ENCODE measurements at places on chromosomes 4 and X. TPM values are rescaled to one million over a fixed set of nuclear protein-coding genes. Genes with fewer than 3 reads are reported as not detected.

The EREG gene
- total RNA-seq: not detected

The PCDH7 gene
- not detected for total RNA-seq

The DNAJB14 gene
- total RNA-seq: 76.7 TPM

The ADH1B gene
- total RNA-seq: not detected

The SAGE1 gene
- not detected for total RNA-seq

The ASB9 gene
- not detected for total RNA-seq

The FAT1 gene
- not detected for total RNA-seq

The ELF4 gene
- 31.3 TPM for total RNA-seq

The APELA gene
- not detected for total RNA-seq

- H3K36me3 ChIP-seq: no peaks in the 10 kb centered on the region
- H3K4me3 ChIP-seq: no peak overlapping the region
- H3K27ac ChIP-seq: no peak overlapping the region
- H3K4me1 ChIP-seq: no peaks in the 10 kb centered on the region
- no peaks in the 10 kb centered on the region for H3K27me3 ChIP-seq
These were observed 47.0 kb upstream of the FAT1 start for GRCh38 chr4:186770481-186771175.

GRCh38 chrX:42143866-42144592 lies 220.7 kb upstream of the CASK start:
- H3K27me3 ChIP-seq: no peaks in the 10 kb centered on the region
- no peak overlapping the region for H3K27ac ChIP-seq
- no peak for DNase-seq
- H3K4me1 ChIP-seq: no peaks in the 10 kb centered on the region
- no peaks in the 10 kb centered on the region for H3K36me3 ChIP-seq
- H3K4me3 ChIP-seq: no peak overlapping the region

DNA sequence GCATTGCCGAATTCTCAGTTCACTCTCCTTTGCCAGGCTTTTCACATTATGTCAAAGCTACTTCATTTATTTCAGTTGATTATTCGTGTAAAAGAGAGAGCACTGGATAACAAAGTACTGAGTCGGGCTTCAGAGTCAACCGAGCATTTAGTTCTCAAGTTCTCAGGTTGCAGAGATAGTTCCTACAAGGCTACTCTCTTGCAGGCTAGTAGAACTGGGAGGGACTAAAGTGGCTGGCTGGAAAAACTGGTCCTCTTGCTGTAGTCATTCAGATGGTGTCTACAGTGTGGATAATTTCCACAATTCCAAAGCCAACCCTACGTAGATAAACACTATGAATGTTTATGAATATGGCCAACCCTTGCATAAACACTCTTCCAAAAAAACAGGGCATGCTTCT lies 4.6 kb upstream of the CCNG2 start:
- DNase-seq: no peak
- no peaks in the 10 kb centered on the region for H3K27me3 ChIP-seq
- H3K27ac ChIP-seq: no peak overlapping the region
- no peak overlapping the region for H3K4me3 ChIP-seq
- no peaks in the 10 kb centered on the region for H3K36me3 ChIP-seq

DNA sequence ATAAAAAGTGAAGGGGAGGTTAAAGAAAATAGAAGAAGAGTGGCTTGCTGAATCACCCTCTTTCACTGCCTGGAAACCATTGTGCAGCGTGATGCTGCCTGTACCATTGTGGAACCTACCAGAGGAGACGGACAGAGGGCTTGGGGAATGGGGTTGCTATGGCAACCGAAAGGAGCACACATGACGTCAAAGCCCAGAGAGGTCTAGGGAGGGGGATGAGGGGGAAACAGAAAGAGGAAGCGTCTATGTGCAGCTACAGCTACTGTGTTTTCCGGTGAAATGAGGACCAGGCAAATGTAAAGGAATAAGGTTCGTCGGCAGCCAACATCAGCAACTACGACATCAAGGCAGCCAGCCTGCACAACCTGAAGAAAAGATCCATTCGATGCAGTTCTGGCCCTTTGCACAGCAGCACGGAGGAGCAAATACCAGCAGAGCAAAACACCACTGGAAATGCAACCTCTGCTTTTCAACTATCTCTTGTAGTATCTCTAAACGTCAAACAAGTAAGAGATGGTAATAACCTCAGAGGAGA lies at the start of gene MAPK10:
TSS of gene MAPK10 (minus strand) at position 110 of the 535 bp plus-strand sequence.
- H3K27ac ChIP-seq: no peak within 1 kb of the TSS
- peak; percentile 52 for DNase-seq
- no peaks in the 10 kb centered on the region for H3K36me3 ChIP-seq

DNA sequence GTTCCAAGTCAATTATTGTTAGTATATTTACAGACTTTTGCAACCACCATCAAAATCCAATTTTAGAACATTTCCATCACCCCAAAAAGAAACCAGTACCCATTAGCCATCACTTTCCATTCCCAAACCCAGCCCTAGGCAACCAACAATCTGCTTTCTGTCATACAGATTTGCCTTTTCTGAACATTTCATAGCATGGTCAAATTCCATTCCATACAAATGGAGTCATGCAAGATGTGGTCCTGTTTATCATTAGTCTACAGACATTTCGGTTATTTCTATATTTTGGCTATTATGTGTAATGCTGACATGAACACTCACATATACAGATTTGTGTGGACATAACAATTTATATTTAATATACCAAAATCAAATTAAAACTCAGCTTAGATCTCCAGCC lies 508.7 kb downstream of the ZNF674 start:
- H3K27me3 ChIP-seq: no peaks in the 10 kb centered on the region
- H3K27ac ChIP-seq: no peak overlapping the region
- H3K4me3 ChIP-seq: no peak overlapping the region
- DNase-seq: no peak

GRCh38 chr4:41080976-41081375 lies 133.4 kb downstream of the APBB2 start:
- H3K36me3 ChIP-seq: no peaks in the 10 kb centered on the region
- no peaks in the 10 kb centered on the region for H3K4me1 ChIP-seq
- no peak for DNase-seq
- no peaks in the 10 kb centered on the region for H3K27me3 ChIP-seq
- H3K4me3 ChIP-seq: no peak overlapping the region

DNA sequence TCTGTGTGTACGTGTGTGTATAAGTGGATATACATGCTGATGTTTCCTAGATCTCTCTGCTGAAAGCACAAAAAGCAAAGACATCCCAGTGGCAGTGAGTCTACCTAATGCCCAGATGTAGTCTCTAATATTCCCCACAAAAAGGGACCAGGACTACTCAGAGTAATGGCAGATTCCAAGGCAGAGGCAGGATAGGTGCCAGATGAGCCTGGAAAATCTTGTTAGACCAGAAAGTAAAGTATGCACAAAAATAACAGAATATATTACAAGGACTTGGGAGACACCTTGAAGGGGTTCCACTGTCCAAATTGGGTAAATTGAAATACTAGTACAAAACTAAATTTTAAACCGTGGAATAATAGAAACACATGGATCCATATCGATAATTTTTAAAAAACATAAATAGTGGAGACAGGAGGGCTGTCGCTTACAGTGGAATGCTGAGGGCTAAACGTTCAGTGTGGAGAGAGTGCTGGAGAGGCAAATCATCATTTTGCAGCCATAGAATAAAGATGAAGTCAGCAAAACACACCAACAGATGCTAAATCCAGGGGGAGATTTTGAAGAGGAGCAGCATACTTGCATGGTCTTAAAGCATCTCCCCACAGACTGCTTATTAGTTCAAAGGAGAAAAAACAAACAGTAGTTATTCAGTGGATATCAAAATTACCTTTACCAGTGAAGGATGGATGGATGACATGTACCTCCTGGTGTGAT lies 123.4 kb upstream of the TSPAN5 start:
- H3K4me3 ChIP-seq: no peak overlapping the region
- H3K27ac ChIP-seq: no peak overlapping the region
- no peak for DNase-seq
- no peaks in the 10 kb centered on the region for H3K4me1 ChIP-seq

GRCh38 chr4:38925492-38926413 lies 58.1 kb downstream of the FAM114A1 start:
- no peaks in the 10 kb centered on the region for H3K36me3 ChIP-seq
- no peak overlapping the region for H3K27ac ChIP-seq
- H3K4me1 ChIP-seq: no peaks in the 10 kb centered on the region
- no peaks in the 10 kb centered on the region for H3K27me3 ChIP-seq

- no peak overlapping the region for H3K4me3 ChIP-seq
- H3K27ac ChIP-seq: no peak overlapping the region
- no peaks in the 10 kb centered on the region for H3K36me3 ChIP-seq
- H3K4me1 ChIP-seq: no peaks in the 10 kb centered on the region
These were observed 719.4 kb downstream of the ADGRL3 start for GRCh38 chr4:61919561-61919960.

GRCh38 chr4:98890702-98891455 lies 38.1 kb downstream of the EIF4E start:
- H3K27ac ChIP-seq: no peak overlapping the region
- H3K4me3 ChIP-seq: no peak overlapping the region
- H3K27me3 ChIP-seq: no peaks in the 10 kb centered on the region
- DNase-seq: no peak

DNA sequence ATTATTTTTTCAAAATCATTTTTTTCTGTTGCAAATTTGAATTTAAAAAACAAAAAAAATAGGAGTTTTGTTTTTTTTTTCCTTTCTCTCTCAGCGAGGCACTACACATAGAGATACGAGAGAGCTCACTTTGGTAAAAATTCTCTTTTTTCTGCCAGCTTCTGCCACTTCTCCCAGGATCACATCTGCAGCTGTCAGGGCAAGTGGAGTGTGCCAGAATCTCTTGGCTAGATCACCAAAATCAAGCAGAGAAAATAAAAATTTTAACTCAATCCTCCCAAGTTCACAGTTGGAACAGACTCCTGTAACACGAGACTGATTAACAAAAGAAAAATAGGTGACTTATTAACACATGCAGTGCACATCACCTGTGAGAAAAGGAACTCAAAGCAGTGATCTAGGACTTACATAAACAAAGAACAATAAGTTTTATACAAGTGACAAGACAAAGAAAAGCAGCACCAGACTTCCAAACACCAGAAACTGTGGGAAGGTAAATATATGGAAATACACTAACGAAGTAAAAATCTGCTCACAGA lies 213.2 kb upstream of the ZFP42 start:
- H3K4me1 ChIP-seq: no peaks in the 10 kb centered on the region
- H3K27ac ChIP-seq: no peak overlapping the region
- no peaks in the 10 kb centered on the region for H3K27me3 ChIP-seq

DNA sequence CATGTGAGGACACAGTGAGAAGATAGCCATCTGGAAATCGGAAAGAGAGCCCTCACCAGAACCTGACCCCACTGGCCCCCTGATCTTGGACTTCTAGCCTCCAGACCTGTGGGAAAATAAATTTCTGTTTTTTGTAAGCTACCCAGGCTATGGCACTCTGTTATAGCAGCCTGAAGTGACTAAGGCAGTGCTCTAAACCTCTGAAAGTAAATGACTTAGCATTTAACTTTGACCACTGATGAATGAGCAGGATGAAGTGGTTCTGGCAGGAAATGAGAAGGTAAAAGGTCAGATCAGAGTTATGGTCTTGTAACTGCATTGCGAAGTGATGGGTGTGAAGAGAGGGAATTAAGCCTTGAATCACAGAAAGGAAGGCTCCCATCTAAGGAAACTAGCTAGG lies 17.0 kb downstream of the GPAT3 start:
- H3K36me3 ChIP-seq: no peaks in the 10 kb centered on the region
- no peaks in the 10 kb centered on the region for H3K27me3 ChIP-seq
- DNase-seq: no peak
- peaks cover 8% of the 10 kb centered on the region for H3K4me1 ChIP-seq
- H3K4me3 ChIP-seq: no peak overlapping the region

- H3K36me3 ChIP-seq: no peaks in the 10 kb centered on the region
- H3K27me3 ChIP-seq: no peaks in the 10 kb centered on the region
- no peaks in the 10 kb centered on the region for H3K4me1 ChIP-seq
- H3K4me3 ChIP-seq: no peak overlapping the region
- DNase-seq: no peak
These were observed 5.3 kb downstream of the OCRL start for GRCh38 chrX:129545408-129545807.

DNA sequence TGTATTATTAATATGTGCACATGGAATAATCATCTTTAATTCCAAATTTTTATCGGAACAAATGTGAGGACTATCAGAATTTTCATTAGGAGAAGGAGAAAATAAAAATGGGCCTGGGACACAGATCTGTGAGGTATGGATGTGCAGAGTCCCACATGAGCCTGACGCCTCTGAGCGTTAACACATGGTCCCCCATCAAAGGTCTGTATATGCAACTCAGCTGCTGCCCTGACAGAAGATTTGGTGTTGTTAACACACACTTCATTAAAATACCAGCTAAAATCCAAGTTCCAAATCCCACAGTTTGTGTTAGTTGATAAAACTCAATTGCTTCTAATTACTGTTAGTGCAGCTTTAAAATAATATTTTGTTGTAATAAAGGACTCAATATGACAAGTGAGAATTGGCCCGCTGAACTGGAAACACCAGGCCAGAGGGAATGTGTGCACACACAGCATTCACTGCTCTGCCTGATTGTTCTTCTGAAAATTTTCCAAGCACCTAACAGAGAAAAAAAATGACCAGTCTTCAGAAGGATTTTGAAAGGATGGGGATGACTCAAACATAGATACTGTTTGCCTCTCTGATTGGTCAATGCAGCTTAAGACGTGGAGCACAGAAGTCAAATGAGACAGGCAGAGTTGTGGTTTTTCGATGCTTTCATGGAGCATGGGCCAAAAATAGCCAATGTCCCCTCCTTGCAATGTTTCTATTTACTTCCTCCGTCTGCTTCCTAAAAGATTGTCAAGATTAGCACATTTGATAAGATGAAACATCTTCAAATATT lies 266.6 kb downstream of the NKX6-1 start:
- no peaks in the 10 kb centered on the region for H3K27me3 ChIP-seq
- no peak for DNase-seq
- H3K4me1 ChIP-seq: no peaks in the 10 kb centered on the region

DNA sequence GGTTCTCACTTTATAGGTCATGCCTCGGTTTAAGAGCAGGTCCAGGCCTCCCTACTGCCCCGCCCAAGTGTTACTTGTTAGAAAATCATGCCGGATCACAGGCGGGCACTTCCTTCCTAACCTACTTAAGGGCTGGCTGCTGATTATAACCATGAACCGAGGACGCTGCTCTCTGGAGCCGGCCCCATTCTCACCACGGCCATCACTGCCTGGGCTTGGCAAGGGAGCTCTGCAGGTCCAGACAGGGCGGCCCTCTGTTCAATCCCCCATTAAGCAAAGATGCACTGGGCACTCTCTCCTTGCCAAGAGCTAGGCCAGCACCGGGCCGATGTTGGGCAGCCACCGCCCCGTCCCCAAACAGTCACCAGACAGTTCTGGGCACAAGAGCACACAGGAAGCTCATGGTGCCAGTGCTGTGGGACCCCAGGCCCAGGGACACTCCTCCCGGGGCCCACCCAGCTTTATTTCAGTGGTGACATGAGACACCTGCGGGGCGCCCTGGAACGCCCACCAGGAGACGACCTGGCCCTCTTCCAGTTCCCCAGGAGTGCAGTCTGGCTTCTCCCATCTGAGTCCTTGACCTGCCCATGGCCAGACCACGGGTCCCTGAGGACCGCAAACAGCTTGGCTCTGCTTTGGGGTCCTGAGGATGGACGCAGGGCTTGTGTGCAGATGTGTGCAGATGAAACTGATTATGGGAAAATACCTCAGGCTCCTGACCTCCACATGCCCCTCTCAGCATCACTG lies 44.0 kb downstream of the ABLIM2 start:
- no peak for DNase-seq
- H3K36me3 ChIP-seq: no peaks in the 10 kb centered on the region
- no peak overlapping the region for H3K4me3 ChIP-seq
- H3K27ac ChIP-seq: no peak overlapping the region
- H3K4me1 ChIP-seq: no peaks in the 10 kb centered on the region

Data from CD4-positive, alpha-beta memory T cell (primary cell).